Femur (tissue), 1 donor: ENCODE measurements at places on chromosomes 2 and 18.

- DNase-seq, result no peak
Measured at GRCh38 chr2:64698668-64699444, 45.1 kb upstream of the SERTAD2 start.

GRCh38 chr2:189624648-189625355 lies 36.5 kb upstream of the ASNSD1 start:
- DNase-seq, result no peak

- no peak for DNase-seq
Measured at GRCh38 chr2:71309-72035, 25.2 kb upstream of the FAM110C start.

DNA sequence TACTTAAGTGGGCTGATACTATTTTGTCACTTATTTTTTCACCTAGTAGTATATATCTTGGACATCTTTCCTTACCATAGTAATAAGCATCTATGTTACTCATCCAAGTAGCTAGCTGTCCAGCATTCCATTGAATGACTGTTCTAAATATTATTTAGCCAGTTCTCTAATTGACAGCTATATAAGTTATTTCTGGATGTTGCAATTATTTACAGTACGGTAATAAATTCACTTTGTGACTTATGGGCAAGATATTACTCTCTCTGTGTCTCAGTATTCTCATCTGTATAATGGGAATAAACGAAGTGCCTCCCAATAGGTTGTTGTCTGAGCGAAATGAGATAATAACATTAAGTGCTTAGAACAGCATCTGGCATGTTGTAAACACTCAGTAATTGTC lies 46.6 kb upstream of the AGAP1 start:
- no peak for DNase-seq

- peak; percentile 83 for DNase-seq
Measured at GRCh38 chr2:136025057-136025973, 39.9 kb upstream of the DARS1 start.

DNA sequence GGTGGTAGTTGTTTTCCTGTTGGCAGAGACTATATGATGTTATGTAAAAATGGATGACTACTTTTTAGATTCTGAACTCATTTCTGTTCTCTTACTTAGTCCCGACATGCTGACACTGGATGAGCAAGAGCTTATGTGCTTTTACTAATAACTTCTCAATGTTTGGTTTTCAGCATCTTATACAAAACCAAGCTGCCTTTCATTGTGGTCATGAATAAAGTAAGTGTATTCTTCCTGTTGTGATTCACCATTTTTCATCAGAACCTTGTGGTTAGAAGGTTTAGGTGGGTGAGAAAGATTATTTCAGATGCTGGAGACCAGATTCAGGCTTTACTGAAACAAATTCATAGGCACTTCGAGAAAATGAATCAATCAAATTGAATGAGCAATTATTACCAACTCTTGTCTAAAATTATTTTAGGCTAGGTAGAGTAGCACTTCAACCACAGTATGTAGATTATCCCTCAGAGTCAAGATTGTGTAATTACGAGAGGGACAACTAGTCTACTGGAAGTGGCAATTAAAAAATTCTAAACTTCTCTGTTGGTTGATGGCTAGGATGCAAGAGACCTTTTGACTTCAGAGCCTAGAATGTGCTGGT lies 9.3 kb downstream of the GPN1 start:
- DNase-seq, result no peak

- DNase-seq, result no peak
Measured at GRCh38 chr2:234712421-234712935, 215.6 kb upstream of the ARL4C start.

DNA sequence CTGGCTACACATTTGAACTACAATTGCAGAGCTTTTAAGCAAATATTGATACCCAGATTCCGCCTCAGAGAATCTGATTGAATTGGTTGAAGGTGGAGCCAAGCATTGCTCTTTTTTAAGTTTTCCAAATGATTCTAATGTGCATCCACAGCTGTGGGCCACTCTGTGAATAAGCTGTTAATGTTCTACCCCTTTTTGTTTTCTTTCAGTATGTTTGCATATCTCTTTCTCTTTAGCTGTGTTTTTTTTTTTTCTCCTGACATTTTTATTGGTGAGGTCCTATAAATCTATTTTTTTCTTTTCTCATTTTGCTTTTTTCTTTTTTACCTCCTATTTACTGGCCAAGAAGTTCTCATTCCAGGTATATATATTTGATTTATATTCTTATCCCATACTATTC lies 6.5 kb downstream of the SCN3A start:
- no peak for DNase-seq

- DNase-seq, result no peak
Measured at GRCh38 chr2:108810993-108811957, 24.7 kb downstream of the CCDC138 start.

DNA sequence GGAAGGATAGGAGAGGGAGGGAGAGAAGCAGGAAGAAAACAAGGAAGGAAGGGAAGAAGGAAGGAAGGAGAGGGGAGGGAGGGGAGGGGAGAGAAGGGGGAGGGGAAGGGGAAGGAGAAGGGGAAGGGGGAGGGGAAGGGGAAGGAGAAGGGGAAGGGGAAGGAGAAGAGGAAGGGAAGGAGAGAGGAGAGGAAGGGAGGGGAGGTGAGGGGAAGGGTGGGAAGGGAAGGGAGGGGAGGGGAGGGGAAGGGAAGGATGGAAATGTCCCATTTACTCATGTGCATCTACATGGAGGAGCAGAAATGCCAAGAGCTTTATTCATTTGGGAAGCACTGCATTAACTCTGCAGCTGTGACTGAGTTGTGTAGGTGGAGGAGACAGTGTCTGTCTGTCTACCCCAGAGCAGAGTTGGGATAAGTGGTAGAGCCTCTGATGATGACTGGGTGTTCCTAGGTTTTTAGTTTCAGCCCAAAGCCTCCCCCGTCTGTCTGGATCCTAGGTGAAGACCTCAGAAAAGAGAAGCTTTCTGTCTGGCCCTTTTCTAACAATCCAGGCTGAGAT lies 131.3 kb downstream of the COL6A3 start:
- DNase-seq, result no peak

DNA sequence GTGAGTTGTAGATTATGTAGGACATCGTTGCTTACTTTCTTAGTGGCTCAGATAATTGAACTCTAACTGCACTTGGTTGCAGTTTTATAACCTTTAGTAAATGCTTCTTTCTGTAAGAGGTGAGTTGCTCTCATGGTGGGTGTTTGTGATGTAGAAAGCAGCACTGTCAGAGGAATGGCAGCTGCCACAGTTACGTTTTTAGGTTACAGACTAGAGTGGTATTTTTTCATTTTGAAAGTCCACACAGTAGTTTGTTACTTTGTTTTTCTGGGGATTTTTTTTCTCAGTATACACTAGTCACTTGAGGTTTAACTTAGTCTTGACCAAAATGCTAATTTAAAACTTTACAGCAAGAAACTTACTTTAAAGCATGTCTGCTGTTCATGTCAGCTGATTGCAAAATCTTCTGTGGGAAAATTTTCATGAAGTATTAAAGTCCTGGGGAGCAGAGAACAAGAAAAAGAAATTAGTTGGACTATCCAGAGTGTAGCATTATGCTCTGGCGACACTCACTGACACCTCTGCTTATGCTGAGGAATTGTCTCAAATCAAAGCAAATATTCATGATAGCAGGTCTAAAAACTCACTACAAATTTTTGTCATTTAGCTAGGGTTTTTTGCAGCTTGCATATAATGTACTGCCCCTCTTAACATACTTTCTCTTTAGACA lies 14.8 kb downstream of the AFTPH start:
- DNase-seq, result no peak

GRCh38 chr2:70340761-70341476 lies 39.1 kb upstream of the FAM136A start:
- DNase-seq, result peak; percentile 27

GRCh38 chr2:68420254-68420910 lies 46.7 kb downstream of the FBXO48 start:
- no peak for DNase-seq

- no peak for DNase-seq
Measured at GRCh38 chr2:207418419-207418818, 111.3 kb upstream of the CREB1 start.

DNA sequence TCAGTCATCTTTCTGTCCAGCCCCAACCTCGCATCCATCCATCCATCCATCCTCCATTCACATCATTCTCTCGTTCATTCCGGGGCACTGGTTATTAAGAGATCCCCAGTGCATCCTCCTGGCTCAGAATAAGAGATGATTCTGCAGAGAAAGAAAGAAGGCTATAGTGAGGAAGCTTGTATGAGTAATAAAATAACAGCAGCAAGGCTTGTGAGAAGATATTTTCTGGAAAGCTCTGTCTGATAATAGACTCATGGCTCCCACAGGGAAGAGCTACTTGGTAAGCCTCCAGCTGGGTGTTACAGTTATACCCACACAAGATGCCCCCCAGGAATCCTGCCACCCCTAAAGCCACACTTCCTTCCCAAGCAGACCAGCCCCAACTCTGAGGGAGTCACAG lies 143.2 kb downstream of the MTCL1 start:
- no peak for DNase-seq

DNA sequence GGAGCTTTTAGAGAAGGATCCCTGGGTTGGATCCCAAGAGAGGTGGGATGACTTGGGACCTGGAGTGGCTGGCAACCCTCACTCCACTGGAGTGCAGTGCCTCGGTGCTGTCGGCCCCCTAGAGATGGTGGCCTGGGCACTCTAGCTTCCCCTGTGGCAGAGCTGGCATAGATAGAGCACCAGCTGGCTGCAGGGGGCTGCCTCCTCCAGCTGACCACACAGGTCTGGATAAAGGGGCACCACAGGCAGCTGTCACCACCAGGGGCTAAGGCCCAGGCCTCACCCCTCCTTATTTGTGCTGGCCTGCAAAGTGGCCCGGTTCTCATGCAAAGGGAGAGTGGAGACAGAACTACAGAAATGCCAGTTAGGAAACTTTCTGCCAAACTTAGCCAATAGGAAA lies 74.3 kb downstream of the ZBTB7C start:
- DNase-seq, result no peak

- DNase-seq, result no peak
Measured at GRCh38 chr2:190511104-190511503, 23.4 kb downstream of the NEMP2 start.

- DNase-seq, result no peak
Measured at GRCh38 chr2:207926989-207927300, 98.4 kb downstream of the PLEKHM3 start.

DNA sequence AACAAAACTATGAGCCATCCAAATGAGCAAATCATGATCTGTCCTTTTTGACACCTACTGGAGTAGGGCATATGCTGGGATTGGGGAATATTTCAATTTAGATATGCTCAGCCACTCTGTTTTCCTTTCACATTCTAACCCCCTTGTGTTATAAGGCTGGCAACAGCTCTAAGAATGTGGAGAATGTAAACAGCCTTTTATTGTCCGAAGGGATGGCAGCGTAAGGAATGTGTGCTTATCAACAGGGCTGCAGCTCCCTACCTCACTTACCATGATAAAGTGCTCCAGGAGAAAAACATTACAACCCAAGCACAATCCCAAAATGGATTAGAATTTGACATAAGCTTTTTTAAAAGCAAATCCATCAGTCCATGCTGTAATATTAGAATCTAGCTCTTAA lies 2.2 kb downstream of the NXPH2 start:
- no peak for DNase-seq

- no peak for DNase-seq
Measured at GRCh38 chr2:227198866-227199265, 34.4 kb downstream of the COL4A3 start.

- peak; percentile 26 for DNase-seq
Measured at GRCh38 chr2:65429786-65430602, 2.4 kb downstream of the SPRED2 start.

DNA sequence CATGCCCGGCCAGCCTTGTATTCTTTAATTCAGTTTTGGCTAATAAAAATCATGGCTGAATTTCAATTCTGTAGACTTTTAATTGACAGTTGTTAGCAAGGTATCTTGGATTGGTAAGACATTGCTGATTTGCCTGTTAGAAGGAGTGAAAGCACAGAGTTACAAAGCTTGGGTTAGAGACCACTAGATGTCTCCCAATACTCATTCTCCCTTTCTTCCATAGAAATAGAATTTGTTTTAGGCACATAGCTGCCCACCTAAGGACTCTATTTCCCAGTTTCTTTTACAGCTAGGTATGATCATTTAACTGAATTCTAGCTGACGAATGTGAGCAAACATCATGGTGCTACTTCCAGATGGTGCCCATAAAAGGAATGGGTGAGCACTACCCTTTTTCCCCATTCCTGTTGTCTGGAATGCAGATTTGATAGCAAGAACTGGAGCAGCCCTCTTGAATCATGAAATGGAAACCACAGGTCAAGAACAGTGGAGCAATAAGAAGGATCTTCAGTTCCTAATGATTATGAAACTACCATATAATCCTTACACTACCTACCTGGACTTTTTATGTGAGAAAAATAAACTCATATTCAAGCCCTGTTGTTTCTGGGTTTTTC lies 17.5 kb downstream of the PECR start:
- DNase-seq, result no peak

DNA sequence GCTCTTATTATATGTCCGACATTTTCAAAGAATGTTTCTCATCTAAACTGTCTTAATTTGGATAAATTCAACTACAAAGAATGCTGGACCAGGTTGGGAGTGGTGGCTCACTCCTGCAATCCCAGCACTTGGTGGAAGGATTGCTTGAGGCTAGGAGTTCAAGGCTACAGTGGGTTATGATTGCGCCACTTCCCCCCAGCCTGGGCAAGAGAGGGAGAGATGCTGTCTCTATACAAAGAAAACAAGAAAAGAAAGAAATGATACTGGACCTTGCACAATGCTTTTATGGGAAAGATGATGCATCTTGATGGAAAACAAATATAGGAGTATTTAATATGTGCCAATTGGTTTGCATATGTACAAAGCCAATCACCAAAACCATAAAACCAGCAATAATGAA lies 296.7 kb downstream of the LPIN1 start:
- DNase-seq, result no peak

- no peak for DNase-seq
Measured at GRCh38 chr2:9099341-9099751, 95.9 kb upstream of the MBOAT2 start.
